Renal cortical epithelial cell (primary cell): ENCODE measurements at places on chromosomes 11 and 22.
A peak's percentile ranks its signal among the peaks of the same experiment; 100 is the strongest.

DNA sequence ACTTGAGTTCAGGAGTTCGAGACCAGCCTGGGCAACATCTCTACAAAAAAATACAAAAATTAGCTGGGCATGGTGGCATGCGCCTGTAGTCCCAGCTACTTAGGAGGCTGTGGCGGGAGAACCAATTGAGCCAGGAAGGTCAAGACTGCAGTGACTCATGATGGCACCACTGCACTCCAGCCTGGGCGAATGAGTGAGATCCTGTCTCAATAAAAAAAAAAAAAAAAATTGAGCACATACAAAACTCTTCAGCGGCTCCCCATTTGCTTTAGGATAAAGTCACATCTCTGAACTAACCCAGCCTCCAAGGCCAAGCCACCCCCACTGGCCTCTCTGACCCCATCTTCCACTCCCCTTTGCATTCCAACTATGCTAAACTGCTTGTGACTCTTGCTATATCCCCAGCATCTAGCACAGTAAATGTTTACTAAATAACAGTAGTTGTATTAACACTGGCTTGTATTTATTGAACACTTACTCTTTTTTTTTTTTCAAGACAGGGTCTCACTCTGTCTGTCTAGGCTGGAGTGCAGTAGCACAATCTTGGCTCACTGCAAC is 28.9 kb downstream of the CREB3L1 start:
- no peak for DNase-seq

DNA sequence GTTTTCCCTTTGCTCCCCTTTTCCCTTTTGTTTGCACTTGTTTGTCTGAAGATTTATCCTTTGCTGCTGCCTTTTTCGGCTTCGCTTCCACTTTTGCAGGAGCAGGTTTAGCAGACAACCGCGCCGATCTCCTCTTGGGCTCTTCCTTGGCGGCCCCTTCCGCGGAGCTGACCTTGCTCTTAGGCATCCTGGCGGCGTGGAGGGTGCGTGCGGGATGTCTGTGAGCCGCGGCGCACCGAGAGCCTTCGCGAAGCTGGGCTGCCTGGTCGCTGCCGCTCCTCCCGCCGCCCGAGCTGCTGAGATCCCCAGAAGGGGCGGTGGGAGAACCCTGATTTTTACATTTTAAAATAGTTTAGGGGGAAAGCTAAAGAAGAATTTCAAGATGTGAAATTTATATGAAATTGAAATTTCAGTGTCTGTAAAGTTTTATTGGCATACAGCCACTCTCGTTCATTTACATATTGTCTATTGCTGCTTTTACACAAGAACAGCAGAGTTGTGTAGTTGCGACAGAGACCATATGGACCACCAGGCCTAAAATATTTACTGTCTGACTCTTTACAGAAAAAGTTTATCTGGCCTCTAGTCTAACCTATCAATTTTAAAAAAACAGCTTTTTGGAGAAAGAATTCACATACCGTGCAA is 105.2 kb upstream of the RRM1 start:
- DNase-seq, result no peak

DNA sequence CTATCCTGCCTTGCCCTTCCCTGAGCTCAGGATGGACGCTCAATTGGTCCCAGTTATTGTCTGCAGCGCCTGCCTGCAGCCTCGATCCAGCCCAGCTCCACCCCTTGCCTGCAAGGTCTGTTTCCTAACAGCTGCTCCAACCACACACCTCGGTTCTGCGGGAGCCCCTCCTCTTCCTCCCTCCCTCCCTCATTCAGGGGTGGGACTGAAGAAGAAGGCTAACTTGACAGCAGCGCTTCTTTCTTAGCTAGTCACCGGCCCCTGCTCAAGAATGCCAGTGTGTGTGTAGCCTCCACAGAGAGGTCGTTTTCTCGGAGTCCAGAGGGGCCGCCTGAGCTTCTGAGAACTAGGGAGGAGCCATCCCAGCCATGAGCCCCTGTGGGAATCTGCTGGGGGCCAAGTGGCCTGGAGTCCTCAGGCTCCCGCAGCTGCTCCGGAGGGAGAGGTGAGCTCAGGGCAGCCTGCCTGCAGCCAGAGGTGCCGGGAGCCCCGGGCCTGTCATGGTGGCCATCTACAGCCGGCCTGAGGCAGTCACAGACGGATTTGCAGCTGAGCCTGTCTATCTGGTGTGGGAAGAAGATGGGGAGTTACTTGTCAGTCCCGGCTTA is 36.1 kb downstream of the LIMK2 start:
- peak; percentile 91 for DNase-seq

GRCh38 chr11:69419662-69420395 is 61.6 kb upstream of the LINC01488 start:
- no peak for DNase-seq

GRCh38 chr11:57484141-57484710 is 23.9 kb downstream of the RTN4RL2 start:
- DNase-seq, result no peak

- DNase-seq, result no peak
These were observed 21.2 kb downstream of the GDPD5 start for GRCh38 chr11:75504501-75504900.
